CD4-positive, alpha-beta T cell treated with Interleukin-12 subunit alpha and Interleukin-12 subunit beta, for 1 hour (primary cell): ENCODE measurements at places on chromosomes 2 and 18.

- DNase-seq: no peak
Observed at GRCh38 chr2:8566774-8567468, 114.9 kb upstream of the ID2 start.

DNA sequence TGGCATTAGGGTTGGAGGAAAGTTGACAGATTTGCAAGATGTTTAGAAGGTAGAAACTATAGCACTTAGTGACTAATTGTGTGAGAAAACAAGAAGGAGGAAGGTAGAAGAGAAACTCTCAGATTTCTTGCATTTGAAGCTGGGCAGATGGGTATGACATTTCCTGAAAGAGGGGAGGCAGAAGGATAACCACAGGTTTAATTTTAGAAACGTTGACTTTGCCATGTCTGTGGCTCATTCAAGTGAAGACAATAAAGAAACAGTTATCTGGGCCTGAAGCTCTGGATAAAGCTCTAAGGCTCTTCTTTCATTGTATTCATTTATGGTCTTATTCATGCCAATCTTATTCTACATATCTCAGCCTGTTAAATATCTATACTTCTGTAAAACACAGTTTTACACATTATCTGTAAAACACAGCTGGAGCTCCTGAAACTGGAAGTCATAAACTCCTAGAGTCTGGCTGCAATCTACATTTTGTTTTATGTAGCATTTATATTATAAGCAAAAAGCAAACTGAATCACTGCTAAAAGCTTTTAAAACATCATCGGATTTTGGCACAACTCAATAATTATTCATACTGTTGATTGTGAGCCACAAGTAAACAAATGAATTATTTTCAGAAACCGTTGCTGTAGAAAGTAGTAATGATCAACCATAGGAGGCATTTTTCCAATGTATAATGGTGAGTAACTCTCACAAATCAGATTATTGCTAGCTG is 138.5 kb downstream of the RIT2 start:
- DNase-seq: no peak

DNA sequence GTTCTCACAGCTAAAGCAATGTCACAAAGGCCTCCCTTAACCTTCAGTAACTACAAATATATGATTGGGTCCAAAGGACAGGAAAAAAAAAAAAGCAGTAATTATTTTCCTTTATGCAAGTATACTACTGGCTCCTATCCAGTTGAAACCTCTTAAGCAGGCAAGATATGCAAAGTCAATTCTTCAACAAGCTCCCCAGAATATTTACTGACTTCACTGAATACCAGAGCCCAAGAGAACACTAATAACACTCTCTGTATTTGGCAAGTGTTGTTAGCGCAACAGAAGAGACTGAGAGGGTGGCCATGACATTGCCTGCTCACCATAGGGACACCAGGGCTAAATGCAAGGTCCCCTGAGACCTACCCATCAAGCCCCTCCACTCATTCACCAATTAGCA is 74.5 kb downstream of the AP1S3 start:
- DNase-seq: no peak

DNA sequence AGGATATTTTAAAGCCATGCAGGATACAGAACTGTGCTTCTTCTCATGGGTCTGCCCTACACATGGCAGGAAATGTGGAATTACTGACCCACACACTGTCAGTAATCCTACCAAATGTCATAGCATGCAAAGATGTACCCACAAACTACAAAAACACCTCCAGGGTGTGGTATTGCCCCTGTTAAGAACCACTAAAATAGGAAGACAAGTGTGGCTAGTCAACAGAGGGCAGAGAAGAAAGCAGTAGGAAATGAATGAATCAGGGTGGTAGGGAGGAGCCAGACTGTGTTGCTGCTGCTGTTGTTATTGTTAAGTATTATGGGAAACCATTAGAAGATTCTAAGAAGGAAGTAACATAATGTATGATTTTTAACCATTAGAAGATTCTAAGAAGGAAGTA is 556.7 kb upstream of the ACVR2A start:
- DNase-seq: peak; percentile 63

DNA sequence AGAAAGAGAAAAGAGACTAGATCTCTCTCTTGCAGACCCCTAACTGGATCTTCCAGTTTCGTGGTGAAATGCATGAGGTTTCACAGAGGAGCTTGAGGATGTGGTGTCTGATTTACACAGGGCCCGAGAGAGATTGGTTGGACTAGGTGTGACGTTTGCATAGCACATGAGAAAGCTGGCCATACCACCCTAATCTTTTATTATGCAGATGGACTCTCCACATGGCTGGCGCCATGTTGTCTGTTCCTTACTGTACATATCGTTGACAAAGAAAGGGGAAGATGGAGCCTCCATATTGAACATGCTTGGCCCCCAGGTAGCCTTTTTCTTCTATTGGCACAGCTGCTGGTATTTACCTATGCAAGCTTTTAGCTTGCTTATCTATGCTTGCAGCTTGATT is 27.5 kb upstream of the PGAP1 start:
- no peak for DNase-seq

- no peak for DNase-seq
Observed at GRCh38 chr2:240904216-240905175, 1.6 kb upstream of the CROCC2 start.
